COR-L47 (cell line): ENCODE measurements at places on chromosomes 12 and 14.
A peak's percentile ranks its signal among the peaks of the same experiment; 100 is the strongest.

- DNase-seq, result peak; percentile 65
Measured at GRCh38 chr12:131912518-131913274, 16.4 kb upstream of the PUS1 start.

DNA sequence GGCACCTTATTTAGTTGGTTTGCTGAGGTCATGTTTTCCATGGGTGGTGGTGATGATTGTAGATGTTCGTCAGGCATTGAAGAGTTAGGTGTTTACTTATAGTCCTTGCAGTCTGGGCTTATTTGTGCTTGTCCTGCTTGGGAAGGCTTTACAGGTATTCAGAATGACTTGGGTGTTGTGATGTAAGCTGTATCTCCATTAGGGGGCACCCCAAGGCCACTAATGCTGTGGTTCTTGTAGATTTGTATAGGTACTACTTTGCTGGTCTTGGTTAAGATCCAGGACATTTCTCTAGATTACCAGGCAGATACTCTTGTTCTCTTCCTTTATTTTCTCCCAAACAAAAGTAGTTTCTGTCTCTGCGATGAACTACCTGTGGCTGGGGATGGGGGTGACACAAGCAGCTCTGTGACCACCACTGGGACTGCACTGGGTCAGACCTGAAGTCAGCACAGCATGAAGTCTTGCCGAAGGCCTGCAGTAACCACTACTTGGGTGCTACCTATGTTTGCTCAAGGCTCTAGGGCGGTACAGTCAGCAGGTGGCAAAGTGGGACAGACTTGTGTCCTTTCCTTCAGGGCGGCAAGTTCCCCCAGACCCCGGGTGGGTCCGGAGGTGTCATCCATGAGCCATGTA lies 35.8 kb upstream of the FBXO33 start:
- DNase-seq, result peak; percentile 26

GRCh38 chr12:39443929-39444209 lies 949 bp upstream of the KIF21A start:
- no peak for DNase-seq

DNA sequence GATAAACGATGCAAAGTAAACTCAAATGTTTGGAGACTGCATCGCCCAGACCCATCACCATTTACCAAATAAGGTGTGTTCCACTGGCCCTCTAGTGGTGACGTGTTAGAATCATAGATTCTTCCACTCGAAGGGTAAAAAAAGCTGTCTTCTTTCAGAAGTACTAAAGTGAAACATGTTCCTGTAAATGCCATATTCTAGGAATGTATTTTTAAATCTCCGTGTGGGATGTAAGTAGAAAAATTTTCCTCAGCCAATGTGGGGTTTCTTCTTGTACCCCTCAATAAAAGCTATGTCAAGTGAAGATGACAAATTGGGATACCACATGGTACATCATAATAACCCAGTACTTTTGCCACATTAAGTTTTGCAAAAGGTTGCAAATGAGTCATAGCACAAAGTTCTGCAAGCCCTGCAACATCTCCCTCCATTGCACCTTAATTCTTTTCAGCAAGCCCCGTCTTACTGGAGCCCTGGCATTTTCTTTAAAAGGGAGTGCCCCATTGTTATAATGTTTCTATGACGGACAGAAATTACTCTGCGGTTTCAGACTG lies 100.8 kb downstream of the CCER1 start:
- DNase-seq, result peak; percentile 54

GRCh38 chr12:79183926-79184325 lies 319.4 kb downstream of the SYT1 start:
- DNase-seq, result peak; percentile 17

- DNase-seq, result no peak
Measured at GRCh38 chr12:55467836-55468235, 2.1 kb downstream of the OR6C70 start.

DNA sequence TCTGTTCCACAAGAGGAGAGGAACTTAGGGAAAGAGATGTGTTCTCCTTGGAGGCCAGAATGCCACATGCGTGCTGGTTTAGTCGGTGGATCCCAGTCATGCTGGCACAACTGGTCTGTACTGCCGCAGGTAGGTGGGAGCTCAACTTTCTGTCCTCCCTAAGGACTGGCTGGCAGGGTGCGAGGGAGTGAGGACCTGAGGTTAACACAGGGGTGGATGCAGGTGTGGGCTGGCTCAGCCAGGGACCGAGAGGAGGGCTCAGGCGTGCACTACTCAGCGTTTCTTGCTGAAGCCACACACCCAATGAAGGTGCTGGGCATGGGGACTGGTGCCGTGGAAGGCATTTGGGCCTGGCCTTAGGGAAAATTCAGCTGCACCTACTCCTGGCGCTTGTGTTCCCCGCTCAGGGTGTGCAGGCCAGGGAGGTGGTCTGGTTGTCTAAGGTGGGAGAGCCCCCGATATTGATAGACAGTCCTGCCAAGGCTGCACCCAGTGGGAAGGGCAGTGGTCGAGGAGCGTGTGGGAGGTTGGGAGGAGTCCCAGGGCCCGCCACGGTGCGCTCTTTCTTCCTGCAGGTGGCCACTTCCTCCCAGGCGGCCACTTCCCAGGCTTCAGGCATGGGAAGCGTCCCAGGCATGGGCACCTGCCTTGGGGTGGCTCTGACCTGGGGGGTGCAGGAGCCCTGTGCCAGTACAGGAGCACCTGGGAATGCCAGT lies 138.4 kb downstream of the ADGRD1 start:
- DNase-seq, result no peak

GRCh38 chr14:102096569-102097188 lies 9.8 kb upstream of the HSP90AA1 start:
- DNase-seq, result peak; percentile 86

GRCh38 chr12:48184549-48184922 lies 1.1 kb downstream of the CCDC184 start:
- no peak for DNase-seq

DNA sequence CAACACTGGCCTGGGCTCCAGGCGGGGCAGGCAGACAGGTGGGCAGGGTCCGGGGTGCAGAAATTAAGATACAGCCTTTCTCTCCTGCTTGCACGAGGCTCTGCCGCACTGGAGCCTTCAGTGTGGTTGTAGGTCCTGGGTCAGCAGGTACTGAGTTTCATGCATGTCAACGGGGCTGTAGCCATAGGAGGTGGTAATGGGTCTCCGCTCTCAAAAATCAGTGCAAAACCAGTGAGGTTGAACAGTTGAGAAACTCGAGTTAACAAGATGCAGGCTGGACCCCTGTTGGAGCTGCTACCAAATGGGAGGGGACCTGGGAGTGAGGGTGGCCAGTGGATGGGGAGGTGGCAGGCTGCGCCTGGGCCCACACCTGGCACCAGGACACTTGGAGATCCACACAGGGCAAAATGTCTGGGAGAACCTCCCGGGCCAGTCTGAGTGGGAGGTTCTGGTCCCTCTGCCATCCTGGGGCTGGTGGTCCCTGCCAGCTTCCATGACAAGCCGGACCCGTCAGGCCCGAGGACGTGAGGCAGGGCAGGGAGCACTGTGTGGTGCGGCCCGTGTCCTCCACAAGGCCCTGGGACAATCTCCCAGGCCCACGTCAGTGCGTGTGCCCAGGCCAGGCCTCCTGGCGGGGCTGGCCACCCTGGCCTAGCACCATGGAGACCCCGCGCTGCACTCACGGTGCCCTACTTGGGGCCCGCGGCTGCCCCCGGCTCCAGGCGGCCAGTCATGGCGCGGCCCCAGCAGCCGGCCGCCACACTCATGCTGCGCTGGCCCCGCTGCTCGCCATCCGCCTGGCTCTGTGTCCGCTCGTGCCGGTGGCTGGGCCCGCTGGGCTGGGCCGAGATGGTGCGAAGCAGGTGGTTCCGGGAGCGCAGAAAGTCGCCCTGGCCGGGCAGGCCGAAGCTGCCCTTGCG lies 5.1 kb downstream of the ARL6IP4 start:
- no peak for DNase-seq

- no peak for DNase-seq
Measured at GRCh38 chr12:105983622-105984320, 155.0 kb downstream of the NUAK1 start.

DNA sequence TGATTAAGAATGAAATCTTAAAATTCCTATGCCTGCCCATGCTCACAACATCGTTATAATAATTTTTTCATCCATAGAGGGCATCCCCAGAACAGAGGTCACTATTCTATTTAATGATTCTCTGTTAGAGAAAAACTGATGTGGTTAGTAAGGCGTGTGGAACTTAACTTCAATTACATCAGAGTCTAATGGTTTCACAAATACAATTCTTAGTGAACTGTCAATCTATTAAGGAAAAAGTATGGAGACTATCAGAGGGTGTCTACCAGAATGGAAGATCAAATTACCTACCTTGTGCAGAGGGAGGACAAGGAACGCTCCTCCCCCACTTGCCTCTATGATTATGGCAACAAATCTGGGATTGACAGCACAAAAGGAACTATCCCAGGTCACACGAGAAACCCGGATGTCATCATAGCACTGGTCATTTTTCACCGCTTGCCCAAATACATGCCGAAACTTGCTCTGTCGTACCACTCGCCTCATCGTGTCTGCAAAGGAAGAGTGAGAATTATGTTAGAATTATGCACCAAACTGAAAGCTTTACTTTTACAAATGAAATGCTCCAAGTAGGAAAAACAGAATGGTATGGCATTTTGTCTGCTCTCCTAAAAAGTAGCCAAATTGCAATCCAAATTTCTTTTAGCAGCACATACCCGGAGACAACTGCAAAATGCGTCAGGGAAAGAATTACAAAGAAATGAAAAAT lies 30.3 kb downstream of the CORO1C start:
- DNase-seq, result no peak

GRCh38 chr14:91374879-91375702 lies 42.5 kb downstream of the CCDC88C start:
- peak; percentile 95 for DNase-seq

- DNase-seq, result no peak
Measured at GRCh38 chr12:87720967-87721366, 308.2 kb downstream of the C12orf50 start.

GRCh38 chr12:25018146-25018545 lies 69.2 kb upstream of the BCAT1 start:
- DNase-seq, result no peak

DNA sequence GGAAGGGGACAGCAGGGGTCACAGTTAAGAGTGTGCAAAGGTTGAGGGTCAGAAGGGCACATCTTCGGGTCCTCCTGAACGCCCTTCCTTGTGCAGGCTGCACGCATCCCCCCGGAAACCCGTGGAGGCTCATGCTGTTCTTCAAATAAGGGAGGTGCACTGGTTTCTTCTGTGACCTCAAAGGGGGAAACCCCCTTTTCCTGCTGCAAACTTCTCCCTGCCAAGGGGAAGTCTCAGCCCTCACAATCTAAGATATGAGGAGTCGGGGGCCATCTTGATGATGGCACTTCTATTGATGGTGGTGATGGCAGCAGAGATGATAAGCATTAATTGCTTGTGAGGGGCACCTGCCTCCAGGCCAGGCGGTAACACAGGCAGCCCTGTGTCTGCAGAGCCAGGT lies 40.0 kb downstream of the ISCA2 start:
- DNase-seq, result no peak

DNA sequence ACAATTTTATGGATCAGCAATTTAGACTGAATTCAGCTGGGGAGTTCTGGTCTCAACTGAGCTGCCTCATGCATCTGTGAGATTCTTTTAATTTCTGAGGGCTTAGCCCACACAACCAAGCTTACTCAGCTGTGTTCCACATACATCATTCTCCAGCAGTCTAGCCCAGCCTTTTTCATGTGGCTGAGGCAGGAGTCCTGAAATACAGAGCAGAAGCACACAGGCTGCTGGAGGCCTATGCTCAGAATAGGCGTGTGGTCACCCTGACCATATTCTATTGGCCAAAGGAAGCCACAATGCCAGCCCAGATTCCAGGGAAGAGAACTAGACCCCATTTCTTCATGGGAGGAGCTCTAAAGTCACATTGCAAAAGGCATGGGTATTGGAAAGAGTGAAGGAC lies 72.3 kb upstream of the DHRS4 start:
- no peak for DNase-seq

DNA sequence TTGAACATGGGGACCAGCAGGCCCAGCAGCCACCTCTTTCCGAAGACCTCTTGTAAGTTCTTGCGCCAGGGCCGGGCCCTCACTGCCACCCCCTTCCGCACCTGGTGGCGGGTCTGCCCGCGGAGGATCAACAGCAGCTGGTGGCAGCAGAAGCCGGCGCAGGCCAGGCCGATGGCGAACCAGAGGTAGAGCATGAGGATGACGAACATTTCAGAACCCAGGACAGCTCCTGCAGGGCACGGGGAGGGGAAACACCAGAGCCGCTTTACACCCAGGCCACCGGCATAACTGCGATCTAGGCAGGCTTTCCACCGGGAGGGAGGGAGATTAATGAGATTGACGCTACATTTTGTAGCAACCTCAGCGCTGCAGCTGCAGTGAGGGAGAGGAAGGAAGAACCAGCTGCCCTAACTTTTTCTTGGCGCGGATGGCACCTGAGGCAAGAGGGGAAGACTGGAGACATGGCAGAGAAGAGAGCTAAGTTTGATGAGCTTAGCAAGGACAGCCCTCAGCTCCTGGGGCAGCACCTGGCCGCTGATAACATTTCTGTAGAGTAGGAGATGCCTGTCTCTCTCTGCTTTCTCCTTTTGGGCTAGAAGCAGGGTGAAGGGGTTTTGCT lies 7.8 kb downstream of the ZDHHC22 start:
- no peak for DNase-seq

GRCh38 chr14:106843951-106844483 lies 1317.6 kb downstream of the TMEM121 start:
- no peak for DNase-seq

GRCh38 chr14:32932914-32933628 lies 5.6 kb upstream of the NPAS3 start:
- no peak for DNase-seq

GRCh38 chr12:127957001-127957660 lies 309.8 kb upstream of the TMEM132C start:
- DNase-seq, result no peak

- no peak for DNase-seq
Measured at GRCh38 chr12:47067176-47067575, 12.2 kb upstream of the PCED1B start.

DNA sequence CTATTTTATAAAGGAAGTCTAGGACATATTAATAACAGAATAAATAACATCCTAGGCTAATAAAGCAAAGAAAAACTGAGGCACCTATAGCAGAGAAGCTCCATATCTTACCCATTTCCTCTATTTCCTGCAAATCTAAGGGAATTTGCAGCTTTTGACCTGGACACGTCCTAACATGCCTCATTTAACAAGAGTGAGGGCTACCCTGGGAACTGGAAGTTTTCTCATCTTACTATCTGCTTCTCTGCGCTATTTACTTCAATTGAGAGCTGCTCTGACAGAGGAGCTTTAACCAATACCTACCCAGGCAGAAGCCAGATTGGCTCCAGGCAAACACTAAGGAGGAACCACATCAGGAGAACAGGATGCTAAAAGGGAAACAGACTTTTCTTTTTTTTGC lies 5.7 kb downstream of the YBX3 start:
- DNase-seq, result no peak

DNA sequence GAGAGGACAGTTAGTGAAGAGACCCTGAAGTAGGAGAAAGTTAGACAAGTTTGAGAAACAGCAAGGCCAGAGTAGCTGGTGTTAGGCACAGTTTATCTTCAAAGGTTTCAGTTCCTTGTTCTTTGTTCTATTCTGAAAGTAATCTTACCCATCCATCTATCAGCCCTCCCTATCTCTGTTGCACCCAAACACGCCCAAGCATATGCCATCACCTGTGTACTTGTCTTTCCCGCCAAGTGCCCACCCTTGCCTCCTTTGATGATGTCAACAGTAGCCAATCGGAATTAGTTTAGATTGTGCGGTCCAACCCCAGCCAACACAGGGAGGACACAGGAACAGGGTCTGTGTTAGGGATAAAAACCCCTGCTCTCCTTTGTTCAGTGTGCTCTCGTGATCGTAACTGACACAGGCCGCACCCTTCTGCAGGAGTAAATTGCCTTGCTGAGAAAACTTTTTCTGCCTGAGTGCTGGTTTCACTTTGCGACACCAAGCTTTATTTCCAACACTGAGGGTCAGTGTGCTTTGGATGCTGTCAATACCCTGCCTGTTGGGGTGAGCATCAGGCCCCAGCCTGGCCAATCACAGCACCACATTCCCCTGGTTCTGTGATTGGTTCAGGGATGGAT lies 4.7 kb upstream of the TMEM229B start:
- no peak for DNase-seq
